ENCODE measurements at places on chromosomes 6 and 20.

DNA sequence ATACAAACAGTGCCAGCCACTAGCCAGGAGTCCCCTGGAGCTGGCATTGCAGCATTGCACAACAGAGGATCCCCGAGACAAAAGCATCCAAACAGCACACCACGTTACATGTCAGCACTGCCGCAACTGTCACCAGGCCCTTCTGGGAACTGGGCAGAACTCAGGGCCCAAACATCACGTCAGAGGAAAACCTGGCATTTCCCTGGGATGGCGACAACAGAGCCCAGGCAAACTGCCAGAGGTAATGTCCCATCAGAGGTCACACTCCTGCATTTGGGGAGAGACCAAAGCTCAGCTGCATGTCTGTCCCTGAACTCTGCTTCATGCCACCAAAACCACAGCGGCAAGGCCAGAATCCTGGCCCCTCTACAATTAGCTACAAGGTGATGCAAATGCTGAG lies 36.3 kb downstream of the PPP1R3G start:
- no peak for DNase-seq

GRCh38 chr6:52815167-52816092 lies 11.8 kb upstream of the GSTA1 start:
- peak; percentile 36 for DNase-seq

- no peak for DNase-seq
Measured at GRCh38 chr20:63126876-63127699, 88.8 kb downstream of the YTHDF1 start.

- DNase-seq, result no peak
Measured at GRCh38 chr6:25882051-25882496, 8.0 kb upstream of the SLC17A3 start.
